ENCODE measurements at places on chromosomes 3 and 15.

DNA sequence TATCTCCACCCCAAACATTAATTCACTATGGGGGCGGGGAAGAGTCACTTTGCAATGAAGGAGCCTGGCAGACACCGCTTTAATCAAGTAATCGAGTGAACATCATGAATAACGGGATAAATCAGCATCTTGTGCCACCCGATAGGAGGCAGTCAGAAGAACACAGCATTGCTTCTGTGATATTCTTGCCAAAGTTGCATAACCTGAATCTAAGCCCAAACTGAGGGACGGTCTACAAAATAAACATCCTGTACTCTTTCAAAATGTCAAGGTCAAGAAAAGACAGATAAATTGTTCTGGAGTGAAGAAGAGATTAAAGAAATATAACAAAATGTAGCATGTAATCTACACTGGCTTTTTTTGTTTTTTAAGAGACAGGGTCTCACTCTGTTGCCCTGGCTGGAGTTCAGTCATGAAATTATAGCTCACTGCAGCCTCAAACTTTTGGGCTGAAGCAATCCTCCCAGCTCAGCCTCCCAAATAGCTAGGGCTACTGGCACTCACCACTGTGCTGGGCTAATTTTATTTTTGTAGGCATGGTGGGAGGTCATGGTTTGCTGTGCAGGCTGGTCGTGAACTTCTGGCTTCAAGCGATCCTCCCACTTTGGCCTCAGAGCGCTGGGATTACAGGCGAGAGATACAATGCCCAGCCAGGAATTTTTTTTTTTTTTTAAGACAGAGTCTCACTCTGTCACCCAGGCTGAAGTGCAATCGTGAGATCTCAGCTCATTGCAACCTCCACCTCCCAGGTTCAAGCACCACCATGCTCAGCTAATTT, 20.1 kb upstream of the VWA5B2 start:
- H3K4me3 ChIP-seq, result no peak overlapping the region
- no peaks in the 10 kb centered on the region for H3K27me3 ChIP-seq
- no peaks in the 10 kb centered on the region for H3K36me3 ChIP-seq

- H3K36me3 ChIP-seq, result no peaks in the 10 kb centered on the region
- no peak overlapping the region for H3K27ac ChIP-seq
- peaks cover 9% of the 10 kb centered on the region for H3K27me3 ChIP-seq
- H3K4me3 ChIP-seq, result no peak overlapping the region
- no peaks in the 10 kb centered on the region for H3K4me1 ChIP-seq
- no peak for DNase-seq
Observed at GRCh38 chr15:52292780-52293392, 2.7 kb downstream of the MYO5C start.

DNA sequence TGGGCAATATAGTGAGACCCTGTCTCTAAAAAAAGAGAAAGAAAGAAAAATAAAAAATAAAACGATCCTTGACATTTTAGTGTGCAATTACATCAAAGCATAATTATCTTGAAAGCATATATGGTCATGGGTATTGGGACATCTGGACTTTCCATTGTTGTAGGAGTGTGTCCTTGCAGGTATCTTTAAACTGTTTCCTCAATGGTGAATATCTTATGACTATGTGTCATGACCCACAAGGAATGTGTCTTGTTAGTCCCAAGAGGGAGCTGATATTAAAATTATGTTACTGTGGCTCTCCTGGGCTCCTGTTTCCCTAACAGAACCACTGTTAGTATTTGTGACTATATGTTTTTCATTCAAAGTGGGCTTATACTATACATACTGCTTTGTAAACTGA, 26.6 kb downstream of the EIF1B start:
- no peak overlapping the region for H3K27ac ChIP-seq
- no peak overlapping the region for H3K4me3 ChIP-seq

GRCh38 chr3:177102553-177102952, 94.7 kb downstream of the TBL1XR1 start:
- no peaks in the 10 kb centered on the region for H3K27me3 ChIP-seq
- H3K4me3 ChIP-seq, result no peak overlapping the region
- no peaks in the 10 kb centered on the region for H3K36me3 ChIP-seq

DNA sequence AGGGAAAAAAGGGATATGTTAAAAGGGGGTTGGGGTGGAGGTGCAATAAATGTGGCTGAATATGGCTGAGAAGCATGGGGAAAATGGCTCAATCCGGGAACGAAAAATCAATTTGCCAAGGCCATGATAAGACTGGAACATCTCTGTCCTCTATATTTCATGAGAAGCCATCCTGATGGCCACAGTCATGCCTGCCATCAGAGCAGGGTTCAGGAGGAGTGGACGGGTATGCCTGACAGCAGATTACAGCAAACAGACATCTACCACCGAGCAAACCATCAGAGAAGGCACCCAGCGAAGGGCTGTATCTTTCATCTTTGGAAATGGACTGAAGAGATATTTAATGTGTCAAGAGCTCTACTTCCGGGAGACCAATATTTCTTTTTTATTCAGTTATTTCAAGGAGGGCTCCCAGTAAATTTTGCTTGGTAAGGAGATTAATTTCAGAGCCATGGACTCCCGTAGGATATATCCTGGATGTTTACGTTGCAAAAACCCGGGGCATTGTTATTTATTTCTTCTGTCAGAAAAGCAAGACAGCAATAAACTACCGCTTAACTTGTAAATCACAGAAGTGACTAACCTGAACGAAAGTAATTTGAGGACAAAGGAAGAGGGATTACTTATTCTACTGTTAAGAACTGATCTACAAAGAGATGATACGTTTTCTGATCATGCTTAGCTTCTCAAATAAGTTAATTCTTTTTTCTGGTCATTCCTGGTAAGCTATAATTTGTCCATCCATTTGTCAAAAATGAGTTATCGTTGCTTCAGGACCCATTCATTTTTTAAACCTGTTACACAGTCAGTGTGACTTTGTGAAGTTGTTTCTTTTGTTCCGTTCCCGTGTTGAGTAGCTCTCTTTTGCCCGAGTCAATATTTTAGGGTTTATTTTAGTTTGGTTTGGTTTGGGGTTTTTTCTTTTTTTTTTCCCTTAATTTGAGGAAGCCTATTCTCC, 80.6 kb upstream of the CHD2 start:
- H3K27ac ChIP-seq, result peak overlapping the region; percentile 86
- no peak for DNase-seq
- peak overlapping the region; percentile 10 for H3K4me3 ChIP-seq

GRCh38 chr3:59072681-59073080, 22.9 kb upstream of the CFAP20DC start:
- H3K4me3 ChIP-seq, result no peak overlapping the region
- no peak for DNase-seq
- no peaks in the 10 kb centered on the region for H3K27me3 ChIP-seq
- no peaks in the 10 kb centered on the region for H3K4me1 ChIP-seq
- H3K36me3 ChIP-seq, result no peaks in the 10 kb centered on the region
- no peak overlapping the region for H3K27ac ChIP-seq

GRCh38 chr3:65783117-65783516, 255.6 kb downstream of the MAGI1 start:
- no peaks in the 10 kb centered on the region for H3K4me1 ChIP-seq
- no peaks in the 10 kb centered on the region for H3K36me3 ChIP-seq
- no peaks in the 10 kb centered on the region for H3K27me3 ChIP-seq
- H3K27ac ChIP-seq, result no peak overlapping the region
- no peak for DNase-seq

GRCh38 chr3:60190073-60190472, 1061.2 kb downstream of the FHIT start:
- H3K4me1 ChIP-seq, result no peaks in the 10 kb centered on the region
- no peak overlapping the region for H3K27ac ChIP-seq
- no peak for DNase-seq
- H3K27me3 ChIP-seq, result no peaks in the 10 kb centered on the region
- H3K4me3 ChIP-seq, result no peak overlapping the region

Data from colonic mucosa (tissue), 4 donors.